GM23248 (cell line): ENCODE measurements at places on chromosomes 3 and 15. TPM values are rescaled to one million over a fixed set of nuclear protein-coding genes. Genes with fewer than 3 reads are reported as not detected.

The NR2F2 gene
- total RNA-seq = 5.9 and 7.3 TPM in 2 replicates

The SAMMSON gene
- not detected in 2 replicates for total RNA-seq

The PPM1L gene
- total RNA-seq = under 0.01 and 0.38 TPM in 2 replicates

The LRRC2 gene
- total RNA-seq = 10.6 and 10.8 TPM in 2 replicates

The SUSD5 gene
- 0.11 and 0.13 TPM in 2 replicates for total RNA-seq

The IL17RC gene
- 41.8 and 49.4 TPM in 2 replicates for total RNA-seq

DNA sequence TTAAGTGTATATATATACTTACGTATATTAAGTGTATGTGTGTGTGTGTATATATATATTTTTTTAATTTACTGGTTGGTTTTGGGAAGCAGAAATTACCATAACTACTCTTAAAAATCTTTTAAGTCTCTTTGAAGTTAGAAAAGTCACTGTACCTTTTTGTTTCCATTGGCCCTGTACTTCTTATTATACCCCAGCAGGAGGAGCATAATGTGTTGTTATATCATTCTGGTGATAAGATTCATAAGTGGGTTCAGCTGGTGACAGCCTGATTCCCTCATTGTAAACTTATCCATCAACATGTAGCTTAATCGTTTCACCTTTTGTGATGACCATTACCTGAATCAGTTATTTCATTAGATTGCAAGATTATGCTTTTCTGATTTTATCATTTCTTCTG lies 30.8 kb downstream of the MLH1 start:
- peak; percentile 43 for DNase-seq

- no peak for DNase-seq
Observed at GRCh38 chr15:51720201-51720995, 17.1 kb downstream of the LYSMD2 start.

- no peak for DNase-seq
Observed at GRCh38 chr3:54969652-54970051, 41.8 kb upstream of the LRTM1 start.

DNA sequence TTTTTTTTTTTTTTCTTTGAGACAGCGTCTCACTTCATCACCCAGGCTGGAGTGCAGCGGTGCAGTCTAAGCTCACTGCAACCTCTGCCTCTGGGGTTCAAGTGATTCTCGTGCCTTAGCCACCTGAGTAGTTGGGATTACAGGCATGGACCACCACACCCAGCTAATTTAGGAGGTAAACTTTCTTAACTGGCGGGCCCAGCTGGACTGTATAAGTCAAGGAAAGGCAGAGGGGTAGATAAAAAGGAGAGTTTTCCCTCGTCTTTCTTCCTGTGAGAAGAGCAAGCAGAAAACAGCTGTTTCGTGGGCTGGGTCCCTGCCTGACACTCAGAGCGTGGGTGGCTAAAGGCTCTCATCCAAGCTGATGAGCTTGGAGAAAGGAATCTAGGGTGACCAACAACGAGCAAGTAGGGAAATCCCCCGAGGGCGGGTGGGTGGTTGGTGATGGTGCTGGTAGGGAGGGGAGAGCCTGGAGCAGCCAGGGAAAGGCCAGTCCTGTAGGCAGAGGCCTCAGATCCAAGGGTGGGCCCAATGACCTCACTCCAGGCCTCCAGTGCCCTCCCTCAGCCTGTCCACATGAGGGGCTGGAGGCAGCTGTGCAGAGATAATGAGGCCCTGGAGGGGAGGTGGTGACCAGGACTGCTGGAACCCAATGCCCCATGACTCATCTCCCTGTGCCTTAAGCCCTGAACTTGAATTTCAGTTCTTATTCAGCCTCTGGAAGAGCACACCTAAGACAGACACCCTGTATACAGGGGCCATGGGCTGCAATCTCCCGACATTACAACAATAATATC lies 43.1 kb upstream of the LIMD1 start:
- DNase-seq = peak; percentile 99

DNA sequence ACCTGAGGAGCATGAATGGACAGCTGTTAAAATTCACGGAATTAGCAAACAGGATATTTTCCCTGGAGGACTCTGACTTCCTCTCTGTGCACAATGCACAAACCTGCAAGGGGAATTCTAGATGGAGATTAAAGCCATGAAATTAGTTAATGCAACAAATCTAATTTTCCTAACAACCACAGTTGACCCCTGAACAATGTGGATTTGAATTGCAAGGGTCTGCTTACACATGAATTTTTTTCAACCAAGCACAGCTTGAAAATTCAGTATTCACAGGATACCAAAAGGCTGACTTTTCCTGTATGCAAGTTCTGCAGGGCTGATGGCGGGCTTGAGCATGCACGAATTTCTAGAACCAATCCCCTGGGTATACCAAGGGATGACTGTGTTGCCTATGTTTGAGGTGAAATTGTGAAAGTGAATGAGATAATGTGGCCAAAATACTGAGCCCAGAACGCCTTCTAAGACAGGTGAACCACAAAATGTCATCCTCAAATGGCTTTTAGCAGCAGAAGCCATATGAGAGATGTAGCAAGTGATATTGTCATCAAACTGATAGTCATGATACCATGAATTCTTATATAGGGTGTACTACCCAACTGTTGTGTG lies 52.5 kb downstream of the COL8A1 start:
- no peak for DNase-seq

GRCh38 chr15:37517191-37517895 lies 417.0 kb upstream of the MEIS2 start:
- no peak for DNase-seq

DNA sequence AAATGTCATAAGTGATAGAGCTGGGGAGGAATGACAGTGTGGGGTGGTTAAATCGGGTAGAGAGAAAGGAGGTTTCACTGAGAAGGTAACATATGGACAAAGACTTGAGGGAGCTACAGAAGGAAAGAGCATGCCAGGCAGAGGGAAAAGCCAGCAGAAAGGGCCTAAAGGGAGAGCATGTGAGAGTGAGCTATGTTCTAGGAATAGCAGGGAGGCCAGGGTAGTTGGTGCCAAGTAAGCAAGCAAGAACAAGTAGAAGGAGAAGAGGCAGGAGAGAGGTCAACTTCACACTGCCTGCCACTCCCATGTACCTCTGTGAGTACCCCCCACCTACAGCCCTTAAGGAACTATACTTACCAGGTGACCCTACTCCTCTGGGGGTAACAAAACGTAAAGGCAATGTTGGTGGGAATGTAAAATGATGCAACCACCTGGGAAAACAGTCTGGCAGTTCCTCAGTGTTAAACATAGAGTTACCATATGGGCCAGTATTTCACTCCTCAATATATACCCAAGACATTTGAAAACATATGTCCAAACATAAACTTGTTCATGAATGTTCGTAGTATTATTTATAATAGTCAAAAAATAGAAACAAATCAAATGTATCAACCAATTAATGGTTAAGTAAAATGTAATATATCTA lies 67.6 kb downstream of the SFMBT1 start:
- DNase-seq = no peak

GRCh38 chr3:102114264-102114979 lies 265.1 kb downstream of the NFKBIZ start:
- DNase-seq = no peak

DNA sequence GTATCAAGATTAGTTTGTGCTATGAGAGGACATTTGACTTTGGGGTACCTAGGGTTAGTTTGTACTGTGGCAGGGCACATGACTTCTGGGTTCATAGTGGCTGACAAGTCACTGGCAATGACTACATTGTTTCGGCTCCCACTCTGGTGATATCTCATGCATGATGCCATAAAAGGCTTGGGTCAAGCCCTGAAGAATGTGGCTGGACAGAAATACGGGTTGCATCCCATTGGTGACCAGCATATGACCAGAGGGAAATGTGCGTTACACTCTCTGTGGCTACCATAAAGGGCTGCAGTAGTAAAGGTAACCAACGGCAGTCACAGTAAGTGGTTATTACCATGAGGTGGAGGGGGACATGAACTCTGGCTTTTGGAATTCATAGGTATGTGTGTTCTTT lies 18.4 kb downstream of the THOC7 start:
- DNase-seq = no peak

DNA sequence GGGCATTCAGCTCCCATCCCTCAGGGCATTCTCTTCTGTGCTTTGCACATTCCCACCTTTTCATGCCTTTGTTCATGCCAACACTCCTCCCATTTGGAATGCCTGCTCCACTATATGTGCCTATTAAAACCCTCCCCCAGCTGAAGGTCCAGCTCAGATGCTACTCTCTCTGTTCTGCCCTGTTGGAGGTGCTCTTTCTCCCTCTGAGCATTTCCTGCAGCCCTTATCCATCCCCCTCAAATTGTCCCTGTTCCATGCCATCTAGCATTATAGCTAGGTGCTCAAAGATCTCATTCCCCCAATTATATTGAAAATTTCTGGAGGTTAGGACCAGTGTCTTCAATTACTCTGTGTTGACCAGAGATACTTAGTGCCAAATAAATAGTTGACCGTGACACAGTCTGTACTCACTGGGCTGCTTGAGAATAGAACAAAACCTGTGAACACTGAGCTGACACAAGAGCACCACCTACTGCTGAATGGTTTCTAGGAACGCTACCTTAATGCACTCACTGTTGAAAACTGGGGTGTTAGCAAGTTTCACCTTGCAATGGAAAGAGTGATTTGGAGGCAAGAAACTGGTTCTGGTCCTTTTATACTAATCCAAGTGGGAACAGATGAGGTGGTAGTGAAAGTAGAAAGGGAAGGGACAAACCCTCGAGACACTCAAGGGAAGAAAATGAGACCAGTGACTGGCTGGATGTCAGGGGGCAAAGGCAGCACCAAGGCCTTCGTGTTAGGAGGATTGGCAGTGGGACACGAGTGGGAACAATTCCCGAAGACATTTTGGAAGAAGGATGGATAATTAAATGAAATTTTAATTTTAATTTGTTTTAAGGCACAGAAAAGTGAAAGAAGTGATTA lies 289.8 kb upstream of the ROPN1 start:
- peak; percentile 58 for DNase-seq

DNA sequence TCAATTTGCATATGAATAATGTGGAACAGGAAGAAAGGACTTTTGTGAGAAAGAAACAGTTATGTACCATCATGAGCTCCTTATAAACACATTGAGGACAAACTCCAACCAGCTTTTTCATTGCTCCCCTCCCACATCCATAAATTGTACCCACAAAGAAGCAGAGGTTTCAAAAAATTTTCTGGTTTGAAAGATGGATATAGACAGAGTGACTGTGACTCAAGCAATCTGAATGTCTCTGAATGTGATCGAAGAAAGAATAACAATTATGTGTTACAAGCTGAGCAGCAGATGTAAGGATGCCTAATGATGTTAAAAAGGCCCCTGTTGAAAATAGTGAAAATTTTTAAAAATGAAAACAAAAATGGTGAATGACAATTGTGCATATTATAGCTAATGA lies 127.4 kb downstream of the TFG start:
- DNase-seq = no peak

DNA sequence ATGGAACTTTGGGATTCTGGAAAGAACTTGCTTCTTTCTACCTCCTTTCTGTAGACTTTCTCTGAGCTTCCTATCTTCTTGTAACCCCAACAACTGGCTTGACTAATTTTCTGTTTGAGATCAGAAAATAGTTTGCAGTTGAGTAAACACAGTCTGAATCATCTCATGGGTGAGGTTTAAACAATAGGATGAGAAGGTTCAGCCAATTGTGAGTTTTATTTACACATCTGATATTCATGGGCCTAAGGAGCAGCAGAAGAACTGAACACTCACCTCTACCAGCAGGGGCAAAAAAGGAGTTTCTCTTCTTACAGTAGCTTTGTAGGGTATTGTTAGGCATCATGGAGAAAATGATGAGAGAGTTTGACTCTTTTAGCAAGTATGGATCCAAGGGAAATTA lies 54.2 kb downstream of the DTWD1 start:
- DNase-seq = peak; percentile 93

DNA sequence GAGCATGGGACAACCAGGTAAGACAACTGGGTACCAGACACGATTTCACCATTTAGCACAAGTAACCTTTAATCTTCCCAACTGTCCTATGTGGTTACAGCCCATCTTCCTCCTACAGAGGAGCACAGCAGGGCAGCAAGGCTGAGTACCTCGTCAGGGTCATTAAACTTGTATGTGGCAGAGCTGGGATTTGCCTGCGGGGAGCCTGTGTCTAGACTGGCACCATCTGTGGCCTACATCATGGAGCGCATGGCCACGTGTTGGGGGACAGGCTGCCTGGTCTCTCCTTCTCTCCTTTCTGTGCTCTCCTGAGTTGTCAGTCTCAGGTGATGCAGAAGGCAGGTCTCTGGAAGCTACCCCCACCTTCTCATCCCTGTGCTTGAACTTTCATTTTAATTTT lies 32.2 kb downstream of the GOLGA6A start:
- no peak for DNase-seq

DNA sequence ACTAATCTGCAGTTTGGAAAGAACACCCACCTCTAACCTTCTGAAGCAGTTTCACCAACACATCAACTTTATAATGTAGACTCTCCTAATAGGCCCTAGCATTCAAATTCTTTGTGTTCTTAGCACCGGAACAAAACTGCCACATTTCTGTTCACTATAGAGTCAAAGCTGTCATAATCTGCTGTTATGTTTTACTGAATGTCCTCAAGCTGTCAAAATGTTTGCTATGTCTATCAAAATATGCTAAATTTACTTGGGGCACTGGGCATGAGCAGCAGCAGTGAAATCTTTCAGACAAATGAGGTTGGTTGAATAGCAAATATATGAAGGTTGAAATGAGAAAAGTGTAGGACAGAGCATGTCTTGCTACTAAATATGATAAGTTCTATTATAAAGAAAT lies 1.9 kb downstream of the WDR49 start:
- DNase-seq = no peak

DNA sequence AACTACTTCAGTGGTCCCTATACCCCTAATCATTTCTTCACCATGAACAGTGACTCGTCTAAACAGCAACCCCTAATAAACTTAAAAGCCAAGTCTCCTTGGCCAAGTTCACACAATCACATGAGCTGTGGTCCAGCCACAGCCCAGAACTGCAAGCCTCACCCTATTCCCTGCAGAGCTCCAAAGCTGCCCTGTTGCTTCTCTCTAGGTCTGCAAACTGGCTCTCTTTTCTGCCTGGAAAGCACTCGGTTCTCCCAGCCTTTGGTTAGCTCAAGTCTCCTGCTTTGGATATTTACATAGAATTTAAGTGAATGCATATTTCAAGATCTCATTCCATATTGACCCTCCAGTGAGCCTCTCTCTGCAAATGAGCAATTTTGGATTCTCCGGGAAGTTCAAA lies 107.0 kb downstream of the TOP2B start:
- no peak for DNase-seq

DNA sequence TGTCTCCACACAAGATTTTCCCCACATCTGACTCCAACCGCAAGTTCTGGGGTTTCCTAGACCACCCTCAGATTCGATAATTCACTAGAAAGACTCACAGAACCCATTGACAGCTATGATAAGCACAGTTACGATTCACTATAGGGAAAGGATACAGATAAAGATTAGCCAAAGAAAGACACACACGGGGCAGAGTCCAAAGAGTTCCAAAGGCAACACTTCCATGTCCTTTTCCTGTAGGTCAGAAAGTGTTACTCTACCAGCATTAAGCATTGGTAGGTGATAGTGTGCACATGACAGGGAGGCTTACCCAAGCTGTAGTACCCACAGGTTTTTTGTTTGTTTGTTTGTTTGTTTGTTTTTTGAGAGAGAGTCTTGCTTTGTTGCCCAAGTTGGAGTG lies 48.1 kb downstream of the PHLDB2 start:
- no peak for DNase-seq
